ENCODE measurements at places on chromosomes 12 and 14.
A peak's percentile ranks its signal among the peaks of the same experiment; 100 is the strongest.

DNA sequence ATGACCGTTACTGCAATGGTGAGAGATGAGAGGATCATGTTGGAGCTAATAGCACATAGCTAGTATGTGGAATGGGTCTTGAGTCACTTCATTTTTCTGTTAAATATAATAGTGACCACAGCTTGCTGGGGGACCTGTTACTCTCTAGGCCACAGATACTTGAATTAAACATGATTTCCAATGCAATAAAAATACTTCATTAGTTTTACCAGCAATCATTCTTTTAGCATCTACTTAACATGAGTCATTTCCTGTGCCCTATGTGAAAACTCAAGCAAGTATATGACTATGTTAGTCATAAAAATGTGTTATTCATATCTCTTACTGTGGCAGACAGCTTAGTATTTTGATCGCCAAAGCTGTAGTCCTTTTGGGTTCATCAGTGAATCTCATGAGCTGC, 798.8 kb downstream of the SLC16A7 start:
- DNase-seq: no peak

DNA sequence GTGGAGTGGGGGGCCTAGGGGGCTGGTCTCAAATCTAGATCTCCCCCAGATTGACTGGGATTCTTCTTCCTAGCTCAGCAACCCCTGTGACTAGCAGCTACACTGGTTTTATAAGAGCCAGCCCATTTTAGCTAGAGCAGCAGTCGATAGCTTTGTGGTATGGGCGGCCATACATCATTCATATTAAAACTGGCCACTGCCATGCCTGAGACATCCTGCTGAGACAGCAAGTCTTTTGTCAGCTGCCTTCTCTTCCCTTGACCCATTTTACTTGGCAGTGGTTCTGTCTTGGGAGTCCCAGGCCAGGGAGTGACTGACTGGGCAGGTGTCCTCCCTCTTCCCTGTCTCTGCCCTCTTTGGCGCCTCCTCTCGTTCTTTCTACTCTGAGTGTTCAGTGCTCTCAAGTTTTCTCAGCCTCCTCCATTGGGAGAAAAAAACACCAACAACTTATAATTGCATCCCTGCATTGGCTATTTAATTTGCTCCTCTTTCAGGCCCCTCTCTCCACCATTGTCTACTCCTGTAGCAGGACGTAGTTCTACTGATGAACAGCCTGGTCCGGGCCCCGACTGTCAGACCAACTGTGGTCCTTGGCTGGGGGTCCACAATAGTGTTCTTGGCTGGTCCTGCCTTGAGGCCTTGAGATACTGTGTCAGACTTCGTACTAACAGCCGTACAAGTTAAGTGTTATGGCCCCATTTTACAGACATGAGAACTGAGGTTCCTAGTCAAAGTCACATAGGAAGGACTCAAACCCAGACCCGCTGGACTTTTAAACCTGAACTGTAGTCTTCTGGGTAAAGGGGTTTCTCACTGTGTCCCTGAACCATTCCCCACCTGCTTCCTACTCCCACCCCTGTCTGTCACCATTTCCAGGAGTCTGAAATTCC, 18.3 kb upstream of the JDP2 start:
- no peak for DNase-seq

- no peak for DNase-seq
Measured at GRCh38 chr14:60599727-60600126, 49.5 kb downstream of the SIX1 start.

- DNase-seq: no peak
Measured at GRCh38 chr12:120013659-120014380, 24.8 kb downstream of the BICDL1 start.

DNA sequence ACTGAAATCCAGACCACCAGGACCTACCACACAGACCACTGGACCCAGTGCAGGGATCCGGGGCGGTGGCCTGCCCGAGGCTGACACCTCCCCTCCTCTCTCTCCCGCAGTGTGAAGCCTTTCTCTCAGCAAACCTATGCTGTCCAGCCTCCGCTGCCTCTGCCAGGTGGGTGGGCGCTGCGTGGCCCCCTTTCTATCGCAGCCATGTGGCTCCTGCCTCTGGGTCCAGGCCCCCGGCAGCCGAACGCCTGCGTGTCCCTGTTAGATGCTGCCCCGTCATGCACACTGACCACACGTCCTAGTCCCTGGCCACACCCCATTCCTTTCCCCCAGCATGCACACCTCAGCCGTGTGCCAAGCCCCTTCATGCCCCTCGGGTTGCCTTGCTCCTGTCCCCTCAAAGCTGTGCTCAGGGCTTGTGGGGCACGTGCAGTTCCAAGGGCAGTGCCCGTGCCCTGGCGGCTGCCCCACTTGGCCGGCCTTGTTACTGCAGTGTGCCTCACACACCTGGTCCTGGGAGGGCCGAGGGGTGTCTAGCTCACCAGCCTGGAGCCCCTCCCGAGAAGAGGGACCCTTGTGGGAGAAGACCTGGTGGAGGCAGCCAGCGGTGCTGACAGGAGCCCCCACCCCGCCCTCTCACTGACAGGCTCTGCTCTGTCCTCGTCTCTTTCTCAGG, 58.0 kb upstream of the TSPAN9 start:
- no peak for DNase-seq

DNA sequence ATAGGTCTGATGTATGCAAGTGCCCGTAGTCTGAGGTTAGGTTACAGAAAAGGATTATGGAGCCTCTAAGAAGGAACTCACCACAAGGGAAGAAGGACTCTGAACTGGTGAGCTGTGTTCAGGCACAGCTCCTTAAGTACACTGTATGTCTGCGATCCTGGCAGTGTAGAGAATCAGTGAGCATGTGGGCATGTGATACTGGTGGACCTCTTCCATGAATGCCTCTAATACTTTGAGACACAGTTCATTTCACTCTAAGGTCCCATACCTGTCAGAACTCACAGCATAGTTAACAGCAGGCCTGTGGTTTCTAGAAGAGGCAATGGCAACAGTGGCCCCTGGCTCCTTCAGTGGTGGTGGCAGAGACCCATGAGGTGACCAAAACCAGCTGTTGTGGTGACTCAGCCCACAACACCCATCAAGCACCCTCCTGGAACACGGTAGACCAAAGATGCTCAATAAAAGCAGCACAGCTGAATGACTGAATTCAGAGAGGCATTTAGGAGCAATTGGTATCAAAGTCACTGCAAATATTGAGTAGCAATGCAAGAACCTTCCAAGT, 6.9 kb upstream of the OR6J1 start:
- no peak for DNase-seq

DNA sequence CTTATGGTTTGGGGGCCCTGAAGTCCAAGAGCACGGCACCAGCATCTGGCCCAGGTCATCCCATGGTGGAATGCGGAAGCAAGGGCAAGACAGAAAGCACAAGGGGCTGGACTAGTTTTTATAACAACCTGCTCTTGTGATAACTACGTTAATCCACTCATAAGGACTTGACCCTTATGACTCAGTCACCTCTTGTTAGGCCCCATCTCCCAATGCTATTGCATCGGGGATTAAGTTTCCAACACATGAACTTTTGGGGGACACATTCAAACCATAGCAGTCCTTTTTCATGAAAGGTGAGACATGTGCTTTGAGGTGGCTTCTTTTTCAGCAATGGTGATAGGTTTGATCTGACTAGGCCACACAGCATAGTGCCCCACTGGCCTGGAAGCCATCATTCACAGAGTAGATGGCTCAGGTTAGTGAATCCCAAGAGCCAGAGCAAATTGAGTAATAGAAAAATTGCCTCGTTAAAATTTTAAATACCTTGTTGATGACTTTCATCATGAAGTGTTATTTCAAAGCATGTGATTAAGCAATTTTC, 12.1 kb downstream of the FRMD6 start:
- no peak for DNase-seq

DNA sequence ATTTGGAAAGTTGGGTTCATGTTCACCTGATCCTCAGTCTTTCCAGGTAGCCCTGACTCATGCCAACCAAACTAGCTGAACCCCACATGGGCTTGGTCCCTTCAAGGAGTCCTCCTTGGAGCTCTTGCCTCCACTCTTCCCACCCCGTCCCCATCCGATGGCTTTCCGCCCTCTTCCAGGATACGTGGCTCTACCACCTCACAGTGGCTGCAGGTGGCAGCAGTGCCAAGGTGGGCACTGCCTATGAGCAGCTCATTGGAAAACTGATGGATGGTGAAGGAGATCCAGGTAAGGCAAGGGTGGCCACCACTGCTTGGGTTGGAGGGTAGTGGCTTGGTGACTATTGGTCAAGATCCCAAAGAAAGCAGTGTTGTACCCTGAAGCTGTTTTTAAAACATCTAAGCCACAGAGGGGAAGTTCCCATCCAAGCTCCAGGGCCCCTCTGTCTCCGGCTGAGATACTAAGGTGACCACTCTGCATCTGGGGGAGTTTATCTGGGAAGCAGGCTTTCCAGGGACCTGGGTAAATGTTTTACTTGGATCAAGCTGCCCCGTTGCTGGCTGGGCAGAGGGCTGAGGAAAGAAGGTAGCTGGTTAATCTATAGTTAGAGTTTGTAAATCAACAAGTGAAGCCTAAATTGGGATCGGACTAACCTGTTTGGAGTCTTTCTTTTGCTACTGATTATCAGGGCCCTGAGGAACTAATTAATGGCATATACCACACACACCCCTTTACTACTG, 23.7 kb downstream of the PIGH start:
- no peak for DNase-seq

DNA sequence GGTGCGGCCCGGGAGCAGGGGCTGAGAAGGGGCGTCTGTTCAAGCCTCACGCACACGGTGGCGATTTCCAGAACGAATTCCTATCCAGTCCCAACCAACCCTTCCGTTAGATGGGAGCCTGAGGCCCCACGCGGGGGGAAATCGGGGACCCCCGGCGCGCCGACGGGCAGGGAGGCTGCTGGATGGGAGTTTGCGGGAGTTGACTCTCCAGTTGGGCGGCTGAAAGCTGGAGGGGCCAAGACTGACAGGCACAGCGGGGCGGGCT, 9.8 kb downstream of the EXOC3L4 start:
- DNase-seq: no peak

- DNase-seq: no peak
Measured at GRCh38 chr14:68910540-68910939, 68.6 kb downstream of the ACTN1 start.

GRCh38 chr12:119870457-119870856, 6.7 kb downstream of the CIT start:
- DNase-seq: no peak

GRCh38 chr12:72077111-72077820, 138.6 kb downstream of the TPH2 start:
- no peak for DNase-seq

DNA sequence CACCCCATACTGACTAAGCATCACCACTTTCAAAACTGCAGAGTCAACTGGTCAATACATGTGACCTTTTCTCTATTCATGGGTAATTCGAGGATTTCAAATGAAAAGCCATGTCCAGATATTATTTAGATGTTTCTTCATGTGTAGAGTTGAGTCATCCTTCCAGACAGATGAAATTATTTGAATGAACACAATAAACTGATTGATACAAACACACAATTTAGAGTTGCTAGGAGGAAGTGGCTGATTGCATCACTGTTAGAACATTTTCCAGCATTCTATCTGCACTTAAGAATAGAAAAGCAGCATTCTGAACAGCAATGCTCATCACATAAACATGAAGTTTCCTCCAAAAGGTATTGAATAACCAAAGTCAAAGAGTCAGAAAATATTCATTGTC, 273.5 kb upstream of the SOX5 start:
- DNase-seq: no peak

DNA sequence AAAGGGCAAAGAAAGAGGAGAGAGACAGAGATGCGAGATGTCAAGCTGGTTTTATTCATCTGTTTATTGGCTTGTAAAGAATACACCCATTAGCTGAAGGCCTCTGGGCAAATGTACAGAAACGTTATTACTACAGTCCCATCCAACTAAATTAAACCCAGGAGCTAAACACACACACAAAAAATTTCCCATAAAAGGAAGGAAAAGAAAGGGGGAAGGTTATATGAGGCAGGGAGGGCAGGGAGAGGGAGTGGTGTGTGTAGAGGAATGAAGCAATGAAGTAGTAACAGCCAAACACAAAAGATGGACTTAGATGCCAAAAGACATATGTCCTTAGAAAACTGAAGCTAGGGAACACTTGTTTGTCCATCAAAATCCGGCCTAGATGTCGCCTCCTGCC, 3.1 kb upstream of the MFAP5 start:
- DNase-seq: no peak

DNA sequence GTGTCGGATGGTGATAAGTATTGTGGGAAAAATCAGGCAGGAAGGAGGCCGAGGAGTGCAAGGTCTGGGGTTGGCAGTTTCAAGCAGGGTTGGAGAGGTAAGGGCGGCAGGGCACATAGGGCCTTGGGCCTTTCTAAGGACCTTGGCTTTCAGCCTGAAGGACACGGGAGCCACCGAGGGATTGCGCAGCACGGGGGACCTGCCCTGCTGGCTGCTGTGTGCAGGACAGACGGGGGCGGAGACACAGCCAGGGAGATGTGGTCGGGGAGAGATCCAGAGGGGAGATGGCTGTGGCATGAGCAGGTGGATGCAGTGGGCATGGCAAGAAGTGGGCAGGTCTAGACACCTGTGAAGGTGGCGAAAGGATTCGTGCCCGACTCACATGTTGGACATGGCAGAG, 14.7 kb downstream of the OTUB2 start:
- no peak for DNase-seq

GRCh38 chr14:85273099-85273677, 256.8 kb upstream of the FLRT2 start:
- DNase-seq: no peak

- no peak for DNase-seq
Measured at GRCh38 chr12:112546339-112546738, 127.6 kb downstream of the PTPN11 start.

DNA sequence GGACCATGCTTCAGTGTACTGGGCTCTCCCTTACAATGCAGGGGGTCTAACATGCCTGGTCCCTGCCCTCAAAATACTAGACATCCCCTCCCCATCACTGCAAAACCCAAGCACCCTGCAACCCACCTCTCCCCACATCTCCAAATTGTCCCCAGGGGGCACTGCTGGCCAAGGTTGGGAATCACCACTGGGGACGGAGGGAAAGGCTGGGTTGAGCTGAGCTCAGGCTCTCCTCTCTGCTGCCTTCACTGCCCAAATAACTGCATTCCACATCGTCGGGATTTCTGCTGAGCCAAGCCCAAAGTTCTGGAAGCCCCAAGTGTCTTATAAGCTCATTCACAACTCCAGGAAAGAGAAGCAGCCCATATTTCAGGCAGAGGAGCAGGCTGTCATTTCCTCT, 69.6 kb downstream of the NT5DC3 start:
- peak; percentile 29 for DNase-seq

Measured in ovary (tissue), 10 donors.